Stimulated activated CD4-positive, alpha-beta T cell treated with anti-CD3 and anti-CD28 coated beads, Interleukin-12 subunit alpha, Interleukin-12 subunit beta, amount 100 ng/mL, for 4 hours (primary cell): ENCODE measurements at places on chromosomes 3 and 15.

DNA sequence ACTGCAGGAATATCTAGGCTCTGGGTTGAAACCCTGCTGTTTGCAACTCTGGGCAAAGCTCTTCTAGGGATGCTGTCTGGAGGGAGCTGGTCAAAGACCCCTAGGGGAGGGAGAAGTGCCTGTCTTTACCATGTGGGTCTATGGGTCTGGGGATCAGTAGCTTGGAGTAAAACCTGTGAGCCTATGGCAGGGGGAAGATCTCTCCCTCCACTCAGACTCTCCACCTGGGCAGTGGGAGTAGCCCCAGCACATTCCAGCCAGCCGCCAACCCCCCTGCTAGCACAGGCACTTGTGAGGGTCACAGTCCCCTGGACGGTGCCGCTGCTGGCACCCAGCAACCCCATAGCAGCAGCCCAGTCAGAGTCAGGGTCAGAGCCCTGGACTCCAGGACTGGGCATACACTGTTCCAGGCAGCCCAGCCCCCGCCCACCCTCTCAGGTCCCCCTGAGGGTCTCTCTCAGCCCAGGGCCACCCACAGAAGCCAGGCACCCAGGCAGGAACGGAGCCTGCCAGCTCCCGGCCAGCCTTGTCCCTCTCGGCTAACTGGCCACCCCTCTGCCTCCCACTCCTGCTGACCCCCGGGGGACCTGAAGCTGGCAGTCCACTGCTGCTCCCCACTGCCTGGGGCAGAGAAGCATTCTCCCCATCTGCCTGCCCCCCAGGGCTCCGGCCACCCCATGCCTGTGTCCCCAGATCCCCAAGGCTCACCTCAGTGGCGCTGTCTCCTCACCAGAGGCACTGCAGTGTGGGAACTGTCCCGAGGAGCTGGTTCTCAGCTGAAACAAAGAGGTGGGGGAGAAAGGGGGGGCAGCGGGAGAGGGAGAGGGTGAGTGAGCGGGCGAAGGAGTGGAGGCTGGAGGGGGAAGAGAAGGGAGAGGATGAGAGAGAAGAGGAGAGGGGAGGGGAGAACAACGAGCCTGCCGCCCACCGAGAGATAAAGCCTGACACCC, 10.8 kb downstream of the GLYCTK start:
- DNase-seq, result no peak

GRCh38 chr15:52857471-52857870, 67.3 kb upstream of the ONECUT1 start:
- DNase-seq, result no peak

DNA sequence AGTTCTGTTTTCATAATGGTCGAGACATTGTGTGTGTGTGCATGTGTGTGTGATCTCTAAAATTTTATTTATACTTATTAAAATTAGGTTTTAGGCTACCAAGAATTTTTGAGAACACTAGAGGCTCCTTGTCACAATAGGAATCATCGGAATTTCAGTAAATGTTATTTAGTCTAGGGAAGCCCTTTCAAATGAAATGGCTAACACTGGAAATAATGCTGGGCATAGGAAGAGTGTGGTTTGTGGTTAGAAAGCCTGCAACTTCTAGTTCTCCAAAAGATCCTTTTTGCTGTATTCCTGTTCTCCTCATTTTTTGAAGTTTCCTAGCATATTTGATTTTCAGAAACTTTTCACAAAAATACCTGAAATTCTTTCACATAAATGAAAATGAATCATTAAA, 92.5 kb upstream of the MBNL1 start:
- DNase-seq, result no peak

DNA sequence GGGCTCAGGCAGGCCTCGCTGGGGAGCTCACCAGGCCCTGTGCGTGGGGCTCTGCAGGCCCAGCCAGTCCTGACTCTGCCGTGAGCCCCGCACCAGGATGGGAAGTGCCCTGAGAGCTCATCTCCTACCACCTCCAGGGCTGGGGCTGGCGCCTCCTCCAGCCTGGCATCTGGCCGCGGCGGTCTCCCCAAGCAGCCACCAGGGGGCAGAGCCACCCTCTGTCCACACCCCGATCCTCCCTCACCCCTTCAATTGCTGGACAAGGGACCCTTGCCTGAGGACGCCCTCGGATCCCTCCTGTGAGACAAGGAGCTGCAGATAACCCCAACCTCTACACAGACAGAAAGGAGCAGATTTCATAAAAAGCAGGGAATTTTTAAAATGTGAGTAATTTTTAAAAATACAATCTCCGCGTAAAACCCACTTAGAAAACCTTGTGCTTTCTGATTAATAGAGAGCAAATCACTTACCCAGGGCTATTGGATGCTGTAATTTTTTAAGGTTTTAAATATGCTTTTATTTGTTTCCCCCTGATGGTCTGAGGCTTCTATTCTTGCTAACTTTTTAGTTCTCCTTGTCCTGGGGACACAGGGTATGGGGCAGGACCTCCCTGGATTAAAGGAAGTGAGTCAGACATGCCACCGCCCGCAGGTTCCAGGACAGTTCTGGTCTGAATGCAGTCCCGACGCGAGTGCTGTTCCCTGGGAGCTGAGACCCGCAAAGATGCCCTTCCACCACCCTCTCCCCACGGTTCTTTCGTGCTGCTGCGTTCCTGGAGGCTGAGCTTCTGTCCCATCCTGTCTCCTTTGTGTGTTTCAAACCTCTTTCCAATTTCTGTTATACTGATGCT, 52.3 kb upstream of the CHRNA7 start:
- peak; percentile 55 for DNase-seq

DNA sequence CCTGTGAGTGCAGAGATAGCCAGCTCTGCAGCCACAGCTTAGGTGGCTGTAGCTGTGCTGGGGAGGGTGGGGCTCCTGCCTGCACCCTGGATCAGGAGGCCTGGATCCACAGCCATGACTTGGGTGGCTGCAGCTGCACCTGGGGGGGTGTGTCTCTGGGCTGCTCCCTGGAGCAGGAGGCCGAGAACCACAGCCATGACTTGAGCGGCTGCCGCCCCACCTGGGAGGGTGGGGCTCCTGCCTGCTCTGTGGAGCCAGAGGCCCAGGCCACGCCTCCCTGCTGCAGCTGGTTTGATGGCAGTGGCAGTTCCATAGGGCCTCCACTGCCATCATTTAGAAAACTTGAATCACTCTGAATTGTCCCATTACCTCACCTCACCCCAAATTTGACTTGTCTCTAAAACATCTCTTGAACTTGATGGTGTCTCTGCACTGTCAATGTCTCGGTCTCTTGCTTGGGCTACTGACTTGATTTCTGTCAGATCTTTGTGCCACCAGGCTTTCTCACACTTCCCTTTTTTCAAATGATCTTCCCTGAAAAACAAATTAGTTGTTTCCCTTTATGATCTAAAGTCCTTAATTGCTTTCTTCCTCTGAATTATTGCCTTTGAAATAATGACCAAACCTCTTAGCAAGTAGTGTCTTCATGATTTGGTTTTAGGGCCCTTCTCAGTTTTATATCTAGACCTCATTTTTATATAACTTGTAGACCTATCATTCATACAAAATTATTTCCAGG, 313.2 kb upstream of the MME start:
- DNase-seq, result no peak

DNA sequence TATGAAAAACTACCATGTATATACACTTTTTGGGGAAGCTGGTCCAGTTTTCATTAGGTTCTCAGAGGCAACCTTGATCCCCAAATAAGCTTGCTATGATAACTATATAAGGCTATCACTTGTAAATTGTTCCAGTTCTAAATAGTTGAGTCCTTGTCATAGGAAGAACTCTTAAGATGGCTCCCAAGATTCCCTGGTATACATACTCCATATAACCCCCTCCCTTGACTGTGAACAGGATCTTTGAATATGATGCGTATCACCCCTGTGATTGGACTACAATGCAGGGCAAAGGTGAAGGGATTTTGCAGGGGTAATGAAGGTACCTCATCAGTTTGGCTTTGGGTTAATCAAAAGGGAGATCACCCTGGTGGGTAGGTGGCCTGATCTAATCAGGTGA, 48.6 kb upstream of the TRIM59 start:
- no peak for DNase-seq

- no peak for DNase-seq
These were observed 38.9 kb upstream of the LIMD1 start for GRCh38 chr3:45555666-45556065.

GRCh38 chr15:40104296-40104864, 4.3 kb downstream of the BMF start:
- no peak for DNase-seq

GRCh38 chr15:83205725-83206324, 1.8 kb downstream of the HDGFL3 start:
- no peak for DNase-seq

- DNase-seq, result no peak
These were observed 43.1 kb downstream of the PDE8A start for GRCh38 chr15:85024509-85025336.

DNA sequence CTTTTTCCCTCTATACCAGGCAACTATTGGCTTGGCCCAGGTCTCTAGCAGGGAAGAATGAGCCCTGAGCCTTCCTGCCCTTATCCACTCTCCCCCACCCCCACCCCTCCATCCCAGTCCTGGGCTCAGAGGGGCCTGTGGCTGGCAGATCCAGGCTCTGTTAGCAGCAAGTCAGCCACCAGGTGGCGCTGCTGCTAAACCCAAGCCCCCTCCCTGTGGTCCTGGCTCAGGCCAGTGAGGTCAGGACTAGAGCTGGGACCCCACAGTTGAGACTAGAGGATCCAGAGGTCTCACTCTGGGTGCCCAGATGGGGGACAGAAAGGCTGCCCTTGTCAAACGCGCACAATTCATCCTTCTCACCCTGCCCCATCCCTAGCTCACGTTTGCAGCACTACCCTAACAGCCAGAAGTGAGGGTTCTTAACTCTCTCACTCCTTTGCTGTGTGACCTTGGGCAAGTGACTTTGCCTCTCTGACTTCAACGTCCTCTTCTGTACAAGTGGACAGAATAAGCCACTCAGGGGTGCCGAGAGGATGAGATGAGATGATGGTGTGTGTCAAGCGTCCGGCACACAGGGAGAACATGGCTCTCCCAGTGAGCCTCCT, 46.8 kb upstream of the SLC6A1 start:
- DNase-seq, result peak; percentile 50

GRCh38 chr3:58191361-58191991, 19.3 kb downstream of the DNASE1L3 start:
- DNase-seq, result no peak

GRCh38 chr15:93917181-93917580, 314.2 kb upstream of the MCTP2 start:
- DNase-seq, result no peak

DNA sequence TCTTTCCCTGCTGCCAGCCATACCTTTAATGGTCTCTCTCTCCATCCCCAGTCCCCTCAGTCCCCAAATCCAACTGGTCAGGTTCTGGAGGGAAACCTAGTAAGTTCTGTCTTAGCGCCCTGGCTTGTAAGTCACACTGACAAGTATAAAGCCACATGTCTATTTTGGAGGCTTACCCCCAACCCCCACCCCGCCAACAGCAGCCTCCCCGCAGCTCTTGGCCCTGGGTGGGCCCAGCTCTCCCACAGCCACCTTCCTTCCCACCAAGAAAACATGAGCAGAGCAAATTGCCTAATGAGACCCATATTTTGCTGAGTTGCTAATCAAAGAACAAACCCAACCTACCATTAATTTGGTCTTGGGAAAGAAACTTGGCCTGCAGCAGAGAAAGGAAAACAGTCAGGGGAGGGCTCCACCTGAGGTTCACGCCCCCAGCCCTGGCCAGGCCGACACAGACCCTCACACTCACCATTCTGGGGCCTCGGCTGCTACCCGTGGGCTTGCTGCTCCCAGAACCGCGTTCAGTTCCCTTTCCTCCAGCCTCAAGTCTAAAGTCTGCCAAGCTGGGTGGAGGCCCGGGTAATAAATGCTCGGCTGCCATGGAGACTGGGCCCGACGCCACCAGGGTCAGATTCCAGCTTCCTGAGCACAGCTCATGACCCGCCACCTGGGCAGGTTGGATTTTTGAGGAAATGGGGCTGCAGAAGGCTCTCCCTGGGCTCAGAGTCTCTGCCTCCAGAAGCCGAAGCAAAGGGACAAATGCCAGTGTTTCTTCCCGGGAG, at the start of gene CALML4:
CALML4 (minus strand) TSS at position 557 of the 782 bp plus-strand sequence; CDS start at position 472, 85 bp downstream.
- DNase-seq, result no peak

DNA sequence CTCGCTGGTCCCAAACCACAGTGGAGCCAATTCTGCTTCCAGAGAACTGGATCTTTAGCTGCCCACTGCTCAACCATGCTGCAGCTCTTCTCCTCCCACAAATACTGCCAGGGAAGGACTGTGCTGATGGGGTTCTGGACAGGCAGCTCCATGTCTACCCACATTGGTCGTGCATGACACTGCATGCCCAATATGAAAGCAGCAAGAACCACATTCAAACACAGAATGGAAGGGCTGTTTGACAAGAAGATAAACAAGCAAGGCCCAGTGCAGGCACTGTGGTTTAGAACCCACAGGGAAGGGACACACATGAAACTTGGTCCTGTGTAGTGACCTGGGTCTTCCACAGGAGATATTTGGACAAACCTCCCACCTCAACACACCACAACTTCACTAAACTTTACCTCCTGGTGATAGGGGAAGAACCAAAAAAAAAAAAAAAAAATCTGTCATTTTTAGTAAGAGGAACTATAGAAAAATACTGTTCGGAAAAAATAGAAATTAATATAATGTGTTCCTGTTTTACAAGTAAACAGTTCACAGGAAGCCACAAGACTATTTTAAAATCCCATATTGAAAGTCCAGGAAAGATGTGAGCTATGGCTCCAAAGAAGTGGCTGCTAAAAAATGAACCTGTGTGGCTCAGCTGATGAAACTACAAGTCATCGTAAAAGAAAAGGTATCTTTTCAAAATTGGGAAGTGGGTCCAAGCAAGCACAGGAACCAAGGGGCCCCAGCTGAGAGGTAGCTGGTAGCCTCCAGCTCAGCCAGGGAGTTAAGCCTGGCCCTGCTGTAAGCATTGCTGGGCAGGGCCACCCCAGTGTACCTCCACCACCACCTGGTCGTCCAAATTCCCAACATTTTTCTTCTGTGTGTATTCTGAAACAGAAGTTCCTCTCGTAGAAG, 77.7 kb upstream of the ACAN start:
- DNase-seq, result no peak

DNA sequence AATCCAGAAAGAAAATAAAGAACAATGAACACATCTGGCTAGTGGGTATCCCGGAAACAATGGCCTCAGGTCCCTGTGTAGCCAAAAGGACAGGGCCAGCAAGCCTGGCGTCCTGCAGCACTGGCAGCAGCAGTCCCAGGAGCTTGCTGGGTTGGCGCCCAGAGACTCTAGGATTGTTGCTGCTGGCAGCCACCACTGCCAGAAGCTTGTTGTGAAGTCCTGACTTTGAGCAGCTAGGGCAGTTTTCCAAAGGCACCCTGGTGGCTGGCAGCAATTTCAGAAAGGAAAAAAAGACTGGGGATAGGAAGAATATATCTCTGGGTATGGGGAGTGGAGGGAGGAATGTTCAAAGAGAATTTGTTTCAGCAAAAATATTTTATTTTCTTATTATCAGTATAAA, 11.3 kb downstream of the SHQ1 start:
- DNase-seq, result no peak

GRCh38 chr15:100152463-100152862, 189.3 kb downstream of the ADAMTS17 start:
- DNase-seq, result no peak

DNA sequence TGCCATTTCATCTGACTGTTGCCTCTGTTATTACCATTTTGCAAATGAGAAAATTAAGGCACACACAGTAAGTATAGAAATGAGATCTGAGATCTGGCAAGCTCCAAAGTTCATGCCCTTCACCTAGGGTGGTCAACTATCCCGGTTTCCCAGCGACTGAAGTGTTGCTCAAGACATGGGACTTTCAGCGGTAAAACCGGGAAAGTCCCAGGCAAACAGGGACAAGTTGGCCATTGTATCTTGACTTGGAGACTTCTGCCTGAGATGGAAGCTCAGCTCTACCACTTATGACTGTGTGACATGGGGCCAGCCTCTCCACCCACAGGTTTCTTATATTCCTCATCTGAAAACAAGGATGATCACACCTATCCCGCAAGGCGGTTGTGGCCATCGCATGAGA, 55.6 kb upstream of the TPM1 start:
- no peak for DNase-seq
